HuH-7.5 (cell line): ENCODE measurements at places on chromosomes 1 and 21.

DNA sequence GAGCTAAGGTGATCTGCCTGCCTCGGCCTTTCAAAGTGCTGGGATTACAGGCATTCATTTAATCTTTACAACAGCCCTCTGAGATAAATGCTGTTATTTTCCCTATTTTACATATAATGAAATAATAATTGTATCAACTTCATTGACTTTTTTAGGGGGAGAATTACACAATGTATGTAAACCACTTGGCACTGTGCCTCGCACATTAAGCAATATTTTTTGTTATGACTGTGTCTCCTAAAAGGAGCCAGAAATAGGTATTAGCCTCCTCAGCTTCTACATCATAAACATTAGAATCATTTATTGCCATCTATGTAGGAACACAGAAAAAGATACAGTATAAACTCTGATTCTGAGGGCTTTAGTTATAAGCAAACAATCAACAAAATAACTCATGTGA, 1.1 kb upstream of the DNAJC28 start:
- DNase-seq = no peak

DNA sequence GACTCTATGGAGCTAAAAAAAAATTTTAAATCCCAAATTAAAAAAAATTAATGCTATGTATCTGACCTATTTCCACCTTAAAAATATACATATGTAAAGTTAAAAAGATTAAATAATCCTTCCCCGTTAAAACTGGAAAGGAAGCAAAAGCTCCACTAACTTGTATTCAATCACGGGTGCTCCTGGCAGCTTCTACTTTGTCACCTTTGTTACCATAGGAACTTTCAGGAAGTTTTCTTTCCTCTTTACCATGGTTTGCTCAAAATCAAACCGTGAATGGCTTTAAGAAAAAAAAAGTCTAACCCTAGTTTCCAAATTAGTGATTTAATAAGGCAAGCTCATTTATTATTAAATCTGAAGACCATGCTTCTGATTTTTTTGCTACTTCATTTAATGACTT, 3.5 kb downstream of the GPATCH2 start:
- DNase-seq = no peak

DNA sequence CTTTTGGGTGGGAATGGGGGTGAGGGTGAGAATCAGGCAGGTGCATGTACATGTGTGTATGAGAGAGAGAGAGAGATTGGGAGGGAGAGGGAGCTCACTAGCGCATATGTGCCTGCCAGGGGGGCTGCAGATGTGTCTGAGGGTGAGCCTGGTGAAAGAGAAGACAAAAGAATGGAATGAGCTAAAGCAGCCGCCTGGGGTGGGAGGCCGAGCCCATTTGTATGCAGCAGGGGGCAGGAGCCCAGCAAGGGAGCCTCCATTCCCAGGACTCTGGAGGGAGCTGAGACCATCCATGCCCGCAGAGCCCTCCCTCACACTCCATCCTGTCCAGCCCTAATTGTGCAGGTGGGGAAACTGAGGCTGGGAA, 95.0 kb downstream of the EPHB2 start:
- no peak for DNase-seq

DNA sequence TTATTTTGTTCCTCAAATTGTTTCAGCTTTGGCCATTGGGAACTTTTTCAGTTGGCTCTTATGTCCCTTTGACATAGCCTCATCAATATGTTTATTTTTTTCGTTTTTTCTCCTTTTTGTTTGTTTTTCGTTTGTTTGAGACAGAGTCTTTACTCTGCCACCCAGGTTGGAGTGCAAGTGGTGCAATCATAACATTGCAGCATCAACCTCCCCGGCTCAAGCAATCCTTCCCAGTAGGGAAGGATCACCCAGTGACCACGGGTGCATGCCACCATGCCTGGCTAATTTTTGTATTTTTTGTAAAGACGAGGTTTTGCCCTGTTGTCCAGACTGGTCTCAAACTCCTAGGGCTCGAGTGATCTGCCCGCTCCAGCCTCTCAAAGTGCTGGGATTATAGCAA, 8.1 kb downstream of the POLR3GL start:
- DNase-seq = peak; percentile 40

DNA sequence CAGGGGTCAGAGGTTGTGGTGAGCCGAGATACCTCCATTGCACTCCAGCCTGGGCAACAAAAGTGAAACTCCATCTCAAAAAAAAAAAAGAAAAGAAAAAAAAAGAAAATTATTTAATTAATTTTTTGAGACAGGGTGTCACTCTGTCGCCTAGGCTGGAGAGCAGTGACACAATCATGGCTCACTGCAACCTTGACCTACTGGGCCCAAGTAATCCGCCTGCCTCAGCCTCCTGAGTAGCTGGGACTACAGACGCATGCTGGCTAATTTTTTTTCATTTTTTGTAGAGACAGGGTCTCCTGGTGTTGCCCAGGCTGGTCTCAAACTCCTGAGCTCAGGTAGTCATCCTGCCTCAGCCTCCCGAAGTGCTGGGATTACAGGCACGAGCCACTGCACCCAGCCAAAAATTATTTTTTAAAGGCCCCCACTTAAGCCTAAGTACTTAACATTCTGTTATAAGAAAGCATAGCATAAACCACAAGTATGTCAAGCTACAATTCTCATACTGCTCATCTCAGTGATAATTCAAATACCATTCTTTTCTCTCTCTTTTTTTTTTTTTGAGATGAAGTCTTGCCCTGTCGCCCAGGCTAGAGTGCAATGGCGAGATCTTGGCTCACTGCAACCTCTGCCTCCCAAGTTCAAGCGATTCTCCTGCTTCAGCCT, 19.9 kb downstream of the NUCKS1 start:
- no peak for DNase-seq

GRCh38 chr1:232617237-232617636, 12.7 kb downstream of the SIPA1L2 start:
- no peak for DNase-seq

GRCh38 chr1:82264802-82265201, 464.1 kb downstream of the ADGRL2 start:
- DNase-seq = no peak

DNA sequence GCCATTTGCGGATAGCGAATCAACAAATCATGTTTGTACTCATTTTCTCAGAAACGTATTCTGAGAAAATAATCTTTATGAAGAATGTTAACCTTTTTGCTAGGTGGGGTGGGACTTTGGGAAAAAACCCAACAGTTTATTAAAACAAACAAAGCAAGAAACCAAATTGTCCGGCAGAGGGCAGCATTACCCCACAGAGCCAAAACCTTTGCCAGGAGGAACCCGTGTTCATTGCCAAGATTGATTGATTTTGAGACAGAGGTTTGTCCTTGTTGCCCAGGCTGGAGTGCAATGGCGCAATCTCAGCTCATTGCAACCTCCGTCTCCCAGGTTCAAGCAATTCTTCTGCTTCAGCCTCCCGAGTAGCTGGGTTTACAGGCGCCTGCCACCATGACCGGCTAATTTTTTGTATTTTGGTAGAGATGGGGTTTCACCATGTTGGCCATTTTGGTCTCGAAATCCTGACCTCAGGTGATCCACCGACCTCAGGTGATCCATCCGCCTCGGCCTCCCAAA, 70.8 kb upstream of the RHOU start:
- DNase-seq = peak; percentile 47

DNA sequence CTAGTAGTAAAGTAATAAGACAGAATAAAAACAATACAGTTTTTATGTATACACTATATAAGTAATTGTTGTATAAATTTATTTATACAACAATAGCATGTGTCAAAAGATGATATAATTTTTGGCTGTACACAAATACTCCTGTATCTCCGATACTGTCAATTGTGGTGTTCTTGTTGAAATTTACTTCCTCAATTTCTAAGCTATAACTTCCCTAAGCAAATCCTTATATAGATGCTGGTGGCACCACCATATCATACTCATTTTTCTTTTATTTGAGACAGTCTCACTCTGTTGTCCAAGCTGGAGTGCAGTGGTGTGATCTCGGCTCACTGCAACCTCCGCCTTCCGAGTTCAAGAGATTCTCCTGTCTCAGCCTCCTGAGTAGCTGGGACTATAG, 141.0 kb upstream of the HP1BP3 start:
- no peak for DNase-seq

DNA sequence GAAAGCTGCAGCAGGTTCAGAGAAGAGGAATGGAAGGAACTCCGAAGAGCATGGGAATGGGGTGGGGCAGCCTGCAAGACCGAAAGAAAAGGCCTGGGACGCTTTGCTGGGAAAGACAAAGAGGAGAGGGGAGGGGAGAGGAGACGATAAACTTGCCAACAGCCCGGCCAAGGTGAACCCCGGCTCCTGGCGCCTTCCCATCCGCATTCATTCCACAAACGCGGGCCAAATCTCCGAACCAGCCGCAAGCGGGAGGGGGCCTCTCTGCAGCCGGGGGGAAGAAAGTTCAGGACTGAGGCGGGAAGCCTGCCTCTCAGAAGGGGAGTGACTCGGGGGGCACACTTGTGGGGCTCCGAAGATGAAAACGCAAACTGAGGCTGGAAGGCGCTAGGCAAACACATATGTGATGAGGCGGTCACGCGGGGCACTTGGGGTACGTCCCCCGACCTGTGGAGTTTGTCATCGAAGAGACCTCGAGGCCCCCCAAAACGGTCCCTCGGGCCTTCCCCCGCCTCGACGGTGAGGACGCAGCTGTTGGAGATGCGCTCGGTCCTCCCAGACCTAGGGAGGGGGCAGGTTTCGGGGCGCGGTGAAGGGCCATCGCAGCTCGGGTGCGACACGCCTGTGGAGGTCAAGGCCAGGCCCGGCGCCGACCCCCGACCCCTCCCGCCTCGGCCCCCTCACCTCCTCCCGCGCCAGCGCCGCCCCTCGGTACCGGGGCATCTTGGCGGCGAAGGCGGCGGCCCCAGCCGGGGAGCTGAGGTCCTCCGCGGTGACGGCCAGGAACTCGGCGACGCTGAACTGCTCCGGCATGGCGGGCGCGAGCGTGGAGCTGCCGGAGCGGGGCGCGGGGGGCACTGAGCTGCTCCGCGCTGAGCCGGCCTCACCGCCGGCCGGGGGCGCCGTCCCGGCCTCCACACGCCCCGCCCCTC, at the start of gene ASAP3:
TSS of gene ASAP3 (minus strand) at position 859 of the 932 bp plus-strand sequence. CDS start at position 813, 46 bp downstream.
- peak; percentile 46 for DNase-seq

- no peak for DNase-seq
Measured at GRCh38 chr21:30072496-30072895, 94.1 kb downstream of the CLDN17 start.

- DNase-seq = no peak
Measured at GRCh38 chr1:29639156-29639736, 402.9 kb downstream of the PTPRU start.

DNA sequence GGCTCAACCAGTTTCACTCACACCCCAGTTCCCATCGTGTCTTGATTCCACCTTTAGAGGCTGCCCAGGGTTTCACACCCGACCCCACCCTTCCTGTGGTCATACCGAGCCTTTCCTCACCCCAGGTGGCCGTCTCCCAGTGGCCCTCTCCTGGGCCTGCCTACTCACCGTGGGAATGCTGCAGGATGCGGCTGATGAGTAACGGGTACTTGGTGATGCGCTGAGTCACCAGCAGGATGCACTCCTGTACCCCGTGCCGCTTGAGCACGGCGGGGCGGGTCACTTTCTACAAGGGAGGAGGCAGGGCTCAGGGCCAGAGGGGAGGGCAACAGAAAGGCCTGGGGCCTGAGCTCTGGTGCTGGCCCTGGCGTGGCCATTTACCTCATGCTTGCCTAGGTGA, 16.4 kb downstream of the ARHGEF2 start:
- no peak for DNase-seq

GRCh38 chr1:46333300-46334029, 7.1 kb upstream of the NSUN4 start:
- DNase-seq = peak; percentile 46

GRCh38 chr1:162023547-162024501, at the start of gene OLFML2B:
Gene OLFML2B, minus strand, starts transcription at chr1:162023869. Its CDS starts 439 bp downstream, at chr1:162023430.
- peak; percentile 58 for DNase-seq

- DNase-seq = no peak
Measured at GRCh38 chr1:153470707-153471106, 10.3 kb upstream of the S100A7 start.

DNA sequence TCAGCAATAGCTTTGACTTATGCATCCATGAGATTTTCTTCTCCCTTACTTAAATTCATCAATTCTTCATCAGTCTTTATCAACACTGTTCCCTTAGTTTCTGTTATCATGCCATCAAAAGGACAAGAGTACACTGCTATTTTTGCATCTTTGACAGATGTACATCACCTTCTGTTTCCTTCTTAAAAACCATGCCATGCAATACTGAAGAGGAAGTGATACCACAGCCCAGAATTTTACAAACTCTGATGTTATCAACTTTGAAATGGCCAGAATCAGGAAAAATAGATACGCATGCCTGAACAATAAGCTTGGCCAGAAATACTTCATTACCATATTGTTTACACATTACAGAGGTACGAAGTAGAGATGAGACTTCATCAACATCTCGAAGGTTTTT, 21.1 kb downstream of the FMO5 start:
- DNase-seq = no peak

DNA sequence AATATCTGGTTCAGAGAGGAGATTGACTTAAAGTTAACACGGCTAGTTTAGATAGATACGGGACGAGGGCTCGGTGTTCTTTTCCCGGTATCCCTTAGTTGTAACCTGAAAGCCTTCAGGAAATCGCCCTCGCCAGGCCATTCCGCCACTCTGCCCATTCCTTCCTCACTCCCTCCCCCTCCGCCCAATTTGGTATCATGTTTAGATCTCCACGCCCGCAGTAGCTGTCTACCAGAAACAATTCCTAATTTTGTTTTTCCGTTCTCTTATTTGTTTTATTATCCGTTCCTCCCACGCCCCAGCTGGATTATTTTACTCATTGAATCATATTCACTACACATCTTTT, 685 bp upstream of the VAMP4 start:
- peak; percentile 16 for DNase-seq

- DNase-seq = no peak
Measured at GRCh38 chr1:155130272-155131006, 2.8 kb downstream of the EFNA1 start.

GRCh38 chr1:74690909-74691308, 17.3 kb upstream of the ERICH3 start:
- DNase-seq = no peak

- DNase-seq = no peak
Measured at GRCh38 chr1:181149326-181150125, 61.0 kb downstream of the IER5 start.

DNA sequence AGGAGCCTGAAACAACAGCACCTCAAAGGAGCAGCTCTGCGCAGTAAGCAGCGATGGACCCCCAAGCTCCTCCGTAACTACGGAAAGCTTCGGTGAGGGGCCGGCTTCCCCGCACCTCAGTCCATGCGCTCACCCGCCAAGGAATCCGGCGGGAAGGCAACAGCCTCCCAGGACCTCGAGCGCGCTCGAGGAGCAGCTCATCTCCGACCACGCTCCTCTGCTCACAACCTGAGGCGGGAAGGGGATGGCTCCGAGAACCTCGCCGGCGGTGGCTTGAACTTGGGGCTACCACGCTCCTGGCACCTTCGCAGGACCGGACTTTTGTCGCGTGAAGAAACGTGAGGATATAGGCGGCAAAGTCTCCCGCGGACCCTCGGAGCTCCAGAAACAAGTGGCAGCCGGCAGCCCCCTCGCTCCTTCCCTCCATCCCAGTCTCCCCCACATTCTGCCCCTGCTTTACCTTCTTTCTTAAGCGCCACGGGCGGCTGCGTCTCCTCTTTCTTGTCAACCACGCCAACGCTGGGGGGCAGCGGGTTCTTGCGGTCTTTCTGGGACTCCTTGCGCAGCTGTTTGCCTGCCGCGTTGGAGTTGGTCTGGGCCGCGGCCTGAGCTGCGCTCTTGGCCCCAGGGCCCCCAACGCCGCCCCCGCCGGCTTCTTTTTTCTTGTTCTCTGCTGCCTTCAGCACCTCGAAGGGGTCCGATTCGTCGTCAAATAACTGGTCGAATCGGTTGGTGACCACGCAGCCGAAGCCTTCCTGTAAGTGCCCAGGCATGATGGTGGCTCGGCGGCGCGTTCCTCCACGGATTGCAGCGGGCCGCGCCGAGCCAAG, 459 bp downstream of the SERBP1 start:
- no peak for DNase-seq
